ENCODE measurements at places on chromosomes 6 and 20. TPM values are rescaled to one million over a fixed set of nuclear protein-coding genes. Genes with fewer than 3 reads are reported as not detected.

TLDC2 gene
- 25.2 TPM for total RNA-seq

TPD52L1 gene
- 15.8 TPM for total RNA-seq

ATP9A gene
- 66.8 TPM for total RNA-seq

SIM1 gene
- not detected for total RNA-seq

ZFP57 gene
- not detected for total RNA-seq

RUNX2 gene
- total RNA-seq, result 3.5 TPM

MOXD1 gene
- total RNA-seq, result 4.2 TPM

PNPLA1 gene
- total RNA-seq, result 0.43 TPM

BCAS4 gene
- 0.85 TPM for total RNA-seq

TFAP2B gene
- total RNA-seq, result not detected

RCAN2 gene
- total RNA-seq, result 4.0 TPM

SAMD3 gene
- total RNA-seq, result 2.0 TPM

EMILIN3 gene
- 0.47 TPM for total RNA-seq

LINC00237 gene
- total RNA-seq, result not detected

FAM83D gene
- total RNA-seq, result 11.2 TPM

PRND gene
- total RNA-seq, result not detected

RSPH4A gene
- total RNA-seq, result 0.27 TPM

Data from left colon (tissue), 2 donors.